Stimulated activated CD4-positive, alpha-beta T cell treated with anti-CD3 and anti-CD28 coated beads, Interleukin-1b, Interleukin-23, amount 100 ng/mL, for 24 hours (primary cell): ENCODE measurements at places on chromosomes 6 and 20.

DNA sequence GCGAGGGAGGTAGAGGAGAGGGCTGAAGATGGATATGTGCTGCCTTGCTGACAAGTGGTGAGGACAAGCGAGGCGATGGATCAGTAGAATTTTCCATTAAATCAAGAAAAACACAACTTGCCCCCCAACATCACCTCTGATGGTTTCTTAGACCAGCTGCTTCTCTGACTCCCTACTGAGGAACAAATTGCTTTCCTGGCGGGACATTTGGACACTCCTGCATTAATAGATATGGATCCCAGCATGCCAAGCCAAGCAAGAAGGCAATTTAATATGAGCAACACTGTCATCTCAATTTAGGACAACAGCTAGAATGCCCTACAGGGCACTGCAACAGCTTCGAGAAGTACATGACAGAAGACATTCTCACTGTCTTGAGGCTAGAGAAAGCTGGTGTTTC, 248.4 kb upstream of the AGPAT4 start:
- no peak for DNase-seq

DNA sequence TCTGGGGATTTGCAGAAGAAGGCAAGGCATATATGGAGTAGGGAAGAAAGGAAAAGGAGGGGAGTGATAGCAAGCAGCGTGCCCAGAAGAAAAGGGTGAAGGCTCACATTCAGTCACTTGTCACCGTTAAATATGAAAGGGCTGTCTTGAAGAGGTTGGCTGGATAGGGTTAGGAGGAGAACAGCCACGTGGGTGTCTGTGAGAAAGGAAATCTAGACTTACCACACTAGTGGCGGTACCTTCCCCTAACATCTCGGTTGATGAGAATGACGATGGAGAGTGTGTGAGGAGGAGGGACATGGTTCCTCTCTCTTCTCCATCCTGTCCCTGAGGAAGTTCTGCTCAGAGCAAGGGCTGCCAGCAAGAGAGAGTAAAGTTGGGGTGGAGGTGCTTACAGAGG, 74.3 kb upstream of the CCN6 start:
- no peak for DNase-seq

GRCh38 chr6:38100380-38100779, 280.9 kb downstream of the ZFAND3 start:
- no peak for DNase-seq

DNA sequence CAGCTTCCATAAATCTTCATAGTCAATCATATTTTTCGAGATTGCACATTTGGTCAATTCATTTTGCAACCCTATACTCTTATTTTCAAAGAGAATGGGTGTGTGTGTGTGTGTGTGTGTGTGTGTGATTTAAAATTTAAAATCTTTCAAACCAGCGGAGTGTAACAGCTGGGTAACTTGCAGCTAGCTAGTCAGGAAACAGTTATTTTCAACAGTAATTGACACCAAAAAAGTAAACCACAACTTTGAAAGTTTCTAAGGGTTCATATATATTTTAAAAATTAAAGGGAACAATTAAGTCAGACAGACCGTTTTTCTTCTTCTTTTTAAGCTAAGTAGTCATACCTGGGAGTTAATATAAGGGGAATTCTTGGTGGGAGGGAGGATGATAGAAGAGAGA, 57.0 kb downstream of the PRR18 start:
- no peak for DNase-seq

DNA sequence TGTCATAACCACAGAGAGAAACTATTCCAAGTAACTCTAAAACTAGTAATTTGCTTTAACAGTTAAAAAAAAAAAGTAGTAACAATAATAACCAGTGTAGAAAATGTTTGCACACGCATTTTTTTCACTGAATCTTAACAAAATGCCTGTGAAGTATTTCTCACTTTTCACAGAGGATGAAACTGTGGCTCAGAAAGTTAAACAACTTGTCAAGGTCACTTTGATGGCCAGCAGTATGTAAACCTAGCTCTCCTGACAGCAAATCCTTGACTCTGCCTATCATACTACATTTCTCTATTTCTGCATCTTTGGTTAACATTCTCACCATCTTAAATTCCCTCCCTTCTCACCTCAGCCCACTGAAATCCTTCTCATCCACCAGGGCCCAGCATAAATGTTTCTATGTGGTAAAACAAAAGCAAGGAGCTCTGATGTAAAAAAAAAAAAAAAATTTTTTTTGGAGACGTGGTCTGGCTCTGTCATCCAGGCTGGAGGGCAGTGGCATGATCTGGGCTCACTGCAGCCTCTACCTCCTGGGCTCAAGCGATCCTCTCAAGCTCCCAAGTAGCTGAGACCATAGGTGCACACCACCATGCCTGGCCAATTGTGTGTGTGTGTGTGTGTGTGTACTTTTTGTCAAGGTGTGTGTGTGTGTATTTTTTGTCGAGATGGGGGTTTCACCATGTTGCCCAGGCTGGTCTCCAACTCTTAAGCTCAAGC, 26.1 kb upstream of the ZC3H12D start:
- no peak for DNase-seq

DNA sequence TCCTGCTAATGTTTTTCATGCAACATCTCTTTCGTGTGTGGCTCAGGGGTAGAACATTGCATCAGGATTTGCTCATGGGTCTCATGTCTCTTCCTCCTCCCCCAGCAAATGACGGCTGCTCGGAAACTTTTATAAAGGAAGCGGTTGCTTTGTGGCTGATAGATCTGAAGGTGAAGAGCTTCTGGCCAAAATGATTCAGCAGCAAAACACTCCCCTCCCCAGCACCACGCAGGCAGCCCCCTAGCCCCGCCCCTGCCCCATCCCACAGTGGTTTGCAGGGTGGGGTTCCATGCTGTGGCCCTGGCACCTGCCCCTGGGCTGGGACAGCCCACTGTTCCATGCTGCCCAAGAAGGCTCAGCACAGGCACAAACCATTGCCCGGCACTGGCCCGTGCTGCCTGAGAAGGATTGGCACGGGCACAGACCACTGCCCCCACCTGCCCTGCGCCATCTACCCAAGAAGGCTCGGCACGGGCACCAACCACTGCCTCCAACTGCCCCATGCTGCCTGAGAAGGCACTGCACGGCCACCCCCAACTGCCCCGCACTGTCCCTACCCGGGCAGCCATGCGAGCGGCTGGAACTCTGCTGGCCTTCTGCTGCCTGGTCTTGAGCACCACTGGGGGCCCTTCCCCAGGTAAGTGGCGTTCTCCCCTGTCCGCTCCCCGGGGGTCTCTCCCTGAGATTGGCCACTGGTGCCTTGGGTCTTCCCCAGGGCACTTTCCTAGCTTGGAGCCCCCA, at the start of gene CST7:
Gene CST7 (plus strand): TSS at position 331 of the 741 bp plus-strand sequence. CDS start 237 bp downstream, at position 568.
- peak; percentile 50 for DNase-seq

DNA sequence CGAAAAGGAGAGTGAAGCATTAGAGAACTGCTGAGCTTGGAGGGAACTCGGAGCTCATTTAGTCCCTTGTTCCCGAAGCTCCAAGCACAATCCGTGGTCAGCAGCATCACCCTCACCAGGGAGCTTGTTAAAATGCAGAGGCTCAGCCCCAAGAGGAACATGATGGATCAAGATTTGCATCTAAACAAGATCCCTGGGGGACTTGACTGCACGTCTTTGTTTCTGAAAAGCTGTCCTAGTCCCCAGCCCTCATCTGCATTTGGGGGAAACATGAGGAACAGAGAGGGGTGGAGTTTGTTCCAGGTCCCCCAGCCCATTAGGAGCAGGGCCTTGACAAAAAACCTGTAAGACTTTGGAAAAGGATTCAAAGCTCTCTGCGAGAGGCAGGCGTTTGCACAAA, 4.1 kb upstream of the LBP start:
- DNase-seq: no peak

DNA sequence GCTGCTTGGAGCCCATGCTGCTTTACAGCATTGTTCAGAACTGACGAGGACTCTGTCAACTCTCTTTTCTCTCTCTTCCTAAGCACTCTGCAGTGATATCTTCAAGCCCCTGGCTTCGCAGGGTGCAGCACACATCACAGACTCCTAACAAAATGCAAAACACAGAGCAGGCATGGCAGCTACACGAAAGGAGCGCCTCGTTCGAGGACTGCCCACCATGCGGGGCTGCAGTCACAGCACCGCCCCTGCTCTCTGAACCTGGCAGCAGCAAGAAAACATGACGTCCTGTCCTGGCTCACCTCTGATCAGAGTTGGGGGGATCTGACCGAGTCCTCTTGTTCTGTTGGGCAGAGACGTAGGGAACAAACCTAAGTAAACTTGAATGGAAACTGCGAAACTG, 281.7 kb downstream of the CDH26 start:
- DNase-seq: no peak

GRCh38 chr6:14110001-14110818, 7.4 kb upstream of the CD83 start:
- DNase-seq: no peak

DNA sequence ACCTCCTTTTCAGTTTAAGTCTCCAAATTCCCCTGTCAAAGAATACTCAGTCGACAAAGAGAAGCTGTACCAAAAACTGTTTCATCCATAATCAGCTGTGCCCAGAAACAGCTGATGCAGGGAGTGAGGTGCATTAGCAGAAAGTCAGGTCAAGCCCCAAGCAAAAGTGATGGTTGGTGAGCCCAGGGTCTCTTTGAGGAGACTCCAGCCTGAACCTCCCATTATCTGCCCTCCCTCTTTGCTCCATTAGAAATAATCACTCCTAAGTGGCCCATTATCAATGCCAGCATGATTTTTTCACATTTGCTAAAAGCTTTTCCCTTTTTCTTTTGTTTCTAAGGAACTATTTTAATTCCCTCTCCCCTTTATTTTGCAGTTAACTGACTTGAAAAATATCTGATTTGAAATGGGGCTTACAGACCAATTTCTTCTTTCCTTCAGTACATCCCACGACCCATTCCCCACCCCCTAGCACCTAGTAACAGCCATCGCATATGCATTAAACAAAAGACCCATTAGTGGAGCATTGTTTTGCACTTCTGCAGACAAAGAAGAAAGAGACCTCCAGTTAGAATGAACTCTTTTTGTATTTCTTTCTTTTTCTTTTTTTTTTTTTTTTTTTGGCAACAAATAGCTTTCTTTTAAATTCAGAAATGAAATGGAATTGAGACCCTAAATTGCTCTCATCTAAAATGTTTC, 257.0 kb downstream of the GRIK2 start:
- no peak for DNase-seq

GRCh38 chr20:17357238-17357637, 130.4 kb downstream of the PCSK2 start:
- no peak for DNase-seq

GRCh38 chr6:87798393-87799278, 96.6 kb upstream of the AKIRIN2 start:
- DNase-seq: no peak
